ENCODE measurements at places on chromosomes 3 and 15.

- peak; percentile 83 for DNase-seq
These were observed 27.4 kb downstream of the STOML1 start for GRCh38 chr15:73964736-73965093.

- DNase-seq = no peak
These were observed 131.8 kb upstream of the MCTP2 start for GRCh38 chr15:94099574-94099960.

DNA sequence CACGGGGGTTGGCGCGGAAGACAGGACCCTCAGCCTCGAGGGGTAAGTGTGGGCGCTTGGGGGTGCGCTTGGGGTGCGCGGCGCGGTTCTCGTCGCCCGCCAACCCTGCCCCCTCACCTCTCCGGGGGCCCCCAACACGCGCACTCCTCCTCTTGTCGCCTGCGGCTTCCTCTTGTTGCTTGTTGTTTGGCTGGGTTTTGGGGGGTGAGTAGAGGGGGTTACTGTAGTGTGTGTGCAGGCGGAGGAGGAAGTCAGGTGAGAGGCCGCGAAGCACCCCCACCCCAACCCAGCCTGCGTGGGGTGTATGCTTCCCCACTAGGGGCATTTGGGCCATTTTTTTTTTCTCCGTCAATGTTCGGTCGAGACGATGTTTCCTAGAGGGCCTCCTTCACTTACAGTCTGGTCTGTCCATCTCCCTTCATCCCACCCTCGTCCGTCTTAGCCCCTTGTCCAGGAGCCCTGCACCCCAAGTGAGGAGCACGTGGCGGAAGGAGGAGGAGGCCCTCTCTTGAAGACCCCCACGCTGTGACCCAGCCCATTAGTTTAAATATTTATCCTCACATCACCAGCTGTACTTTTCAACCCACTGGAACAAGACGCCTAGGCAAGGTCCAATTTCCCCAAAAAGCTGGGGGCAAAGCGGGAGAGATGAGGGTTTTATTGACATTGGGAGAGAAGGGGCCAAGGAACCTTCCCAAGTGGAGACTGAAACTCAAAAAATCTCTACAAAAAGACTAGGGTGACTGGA is 20.4 kb upstream of the SATB1 start:
- DNase-seq = no peak

DNA sequence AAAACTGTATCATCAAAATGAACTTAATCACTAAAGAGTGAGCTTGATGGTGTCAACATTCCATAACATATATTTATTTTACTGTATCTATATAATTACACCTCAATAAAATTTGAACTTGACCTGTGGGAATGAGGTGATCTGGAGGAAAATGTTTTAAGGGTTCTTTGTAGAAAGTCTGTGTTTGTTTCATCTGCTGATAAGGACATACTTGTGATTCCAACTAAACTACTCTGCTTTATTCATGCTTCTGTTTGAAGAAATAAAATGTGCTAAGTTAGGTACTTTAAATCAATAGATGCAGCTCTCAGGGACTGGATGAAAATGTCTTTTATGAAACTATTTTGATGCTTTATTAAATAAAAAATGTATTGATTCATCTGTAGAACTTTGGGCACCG is 11.6 kb upstream of the PLOD2 start:
- DNase-seq = no peak
